ENCODE measurements at places on chromosomes 5 and 9.

DNA sequence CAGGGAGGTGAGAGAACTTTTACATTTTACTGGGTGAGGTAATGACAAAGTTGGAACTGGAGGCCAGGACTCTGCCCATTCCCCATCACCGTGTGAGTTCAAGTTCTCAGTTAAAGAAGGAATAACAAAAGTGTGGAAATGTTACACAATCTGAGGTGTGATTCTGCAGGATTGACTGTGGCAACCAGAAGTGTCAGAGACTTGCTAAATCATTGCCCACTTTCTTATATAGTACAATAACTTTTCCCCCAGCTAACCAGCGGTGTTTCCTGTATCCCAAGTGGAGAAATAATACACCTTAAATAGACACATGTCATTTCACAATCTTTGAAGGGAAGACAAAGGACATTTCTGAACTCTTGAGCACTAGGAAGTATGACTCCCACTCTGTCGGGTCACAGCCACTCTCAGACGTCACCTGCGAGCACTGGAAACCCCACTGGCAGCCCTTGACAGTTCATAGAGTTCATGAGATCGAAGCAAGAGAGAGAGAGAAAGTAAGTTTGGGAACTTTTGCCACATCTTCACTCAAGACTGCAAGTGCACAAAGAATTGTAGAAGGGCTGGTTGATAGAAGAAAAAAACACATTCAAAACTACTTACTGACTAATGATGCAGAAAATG, 28.4 kb downstream of the PAX5 start:
- no peak for DNase-seq

DNA sequence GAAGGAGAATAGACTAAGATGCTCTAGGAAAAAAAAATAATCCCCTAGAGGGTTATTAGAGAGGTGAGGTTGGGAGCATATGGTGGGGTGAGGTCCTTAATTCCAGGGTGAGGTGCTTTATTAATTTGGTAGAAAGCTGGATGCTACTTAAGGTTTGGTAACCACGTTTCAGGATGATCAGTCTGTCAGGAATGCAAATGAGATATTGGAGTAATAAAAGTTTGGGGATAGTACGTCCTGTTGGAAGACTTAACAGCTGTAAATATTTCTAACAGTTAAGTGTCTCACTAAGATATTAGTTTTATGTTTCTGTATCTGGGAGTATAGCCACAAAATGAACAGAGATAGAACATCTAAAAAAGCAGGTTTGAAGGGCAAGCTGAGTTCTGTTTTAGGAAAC, 578.9 kb downstream of the CETN3 start:
- no peak for DNase-seq

- DNase-seq: no peak
Observed at GRCh38 chr9:78559449-78559885, 262.5 kb downstream of the PSAT1 start.

- DNase-seq: peak; percentile 59
Observed at GRCh38 chr5:127875235-127876021, 172.2 kb downstream of the CCDC192 start.

- no peak for DNase-seq
Observed at GRCh38 chr5:122019919-122020590, 58.0 kb downstream of the LOX start.

GRCh38 chr5:80959768-80960442, at the start of gene RASGRF2:
RASGRF2 (plus strand) TSS chr5:80960363; CDS start chr5:80960739, 376 bp downstream.
- no peak for DNase-seq

DNA sequence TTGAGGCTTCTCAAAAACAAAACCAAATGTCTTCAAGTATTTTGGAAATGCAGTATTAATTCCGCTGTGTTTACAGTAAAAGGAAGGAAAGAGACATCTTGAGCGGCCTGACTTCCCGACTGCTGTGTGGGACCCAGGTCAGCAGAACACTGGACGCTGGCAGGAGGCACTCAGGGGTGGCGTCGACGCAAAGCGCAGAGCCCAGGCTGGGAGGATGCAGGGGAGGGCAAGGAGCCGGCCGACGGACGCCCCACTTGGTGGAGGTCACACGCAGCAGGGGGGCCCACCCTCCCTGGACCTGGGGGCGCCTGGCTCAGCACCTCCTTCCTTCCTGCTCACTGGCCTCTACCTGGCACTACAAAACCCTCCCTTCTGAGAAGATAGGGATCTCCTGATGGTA, 19.7 kb downstream of the SLC12A7 start:
- no peak for DNase-seq

GRCh38 chr5:169544264-169544950, 39.2 kb upstream of the SPDL1 start:
- DNase-seq: no peak

- peak; percentile 6 for DNase-seq
Observed at GRCh38 chr5:102807878-102808502, 52.9 kb downstream of the PAM start.

DNA sequence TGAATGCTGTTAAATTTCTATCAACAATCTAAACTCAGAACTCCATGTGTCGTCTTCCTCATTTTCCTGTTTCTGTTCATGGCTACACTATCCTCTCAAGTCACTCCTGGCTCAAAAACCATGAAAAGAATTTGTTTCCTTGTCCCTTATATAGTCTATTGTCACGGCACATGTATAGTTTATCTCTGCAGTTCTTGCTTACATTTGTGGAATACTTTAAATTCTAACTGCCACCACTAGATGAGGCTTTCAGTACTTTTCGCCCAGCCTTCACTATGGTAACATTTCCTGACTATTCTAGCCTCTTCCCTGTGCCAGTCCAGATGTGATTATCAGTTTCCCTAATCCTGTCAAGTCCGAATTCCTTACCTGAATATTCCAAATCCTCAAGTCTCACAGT, 34.6 kb downstream of the PKD2L2 start:
- no peak for DNase-seq

DNA sequence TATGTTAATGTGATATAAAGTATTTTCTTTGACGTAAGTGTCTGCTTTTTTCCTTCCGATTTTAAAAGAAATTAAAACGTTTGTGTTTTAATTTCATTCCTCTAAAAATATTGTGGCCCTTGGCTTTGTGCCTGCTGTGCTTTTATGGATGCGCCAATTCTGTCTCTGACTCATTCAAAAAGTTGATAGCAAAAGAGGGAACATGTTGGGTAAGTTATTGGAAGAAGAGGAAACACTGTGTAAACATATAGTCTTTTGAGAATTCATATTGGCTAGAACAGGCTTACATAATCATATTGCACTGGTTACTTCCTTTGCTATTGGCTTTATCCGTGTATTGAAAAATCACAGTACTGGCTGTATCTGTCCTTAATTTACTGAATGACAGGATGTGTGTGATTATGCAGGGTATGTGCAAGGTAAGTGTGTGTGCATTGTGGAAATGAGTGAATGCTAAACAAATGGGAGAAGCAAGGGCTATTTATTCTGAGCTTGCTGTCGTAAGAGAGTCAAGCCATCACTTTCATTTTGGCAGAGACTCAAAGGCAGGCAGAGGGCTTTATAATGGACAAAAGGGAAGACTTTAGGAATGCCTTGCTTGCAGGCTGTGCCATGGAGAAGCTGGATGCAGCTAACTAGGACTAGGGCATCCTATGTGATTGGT, 67.8 kb downstream of the SGCD start:
- no peak for DNase-seq

GRCh38 chr5:773517-774264, 10.8 kb downstream of the ZDHHC11B start:
- DNase-seq: no peak

- no peak for DNase-seq
Observed at GRCh38 chr5:74056789-74057164, 430.8 kb downstream of the ARHGEF28 start.

DNA sequence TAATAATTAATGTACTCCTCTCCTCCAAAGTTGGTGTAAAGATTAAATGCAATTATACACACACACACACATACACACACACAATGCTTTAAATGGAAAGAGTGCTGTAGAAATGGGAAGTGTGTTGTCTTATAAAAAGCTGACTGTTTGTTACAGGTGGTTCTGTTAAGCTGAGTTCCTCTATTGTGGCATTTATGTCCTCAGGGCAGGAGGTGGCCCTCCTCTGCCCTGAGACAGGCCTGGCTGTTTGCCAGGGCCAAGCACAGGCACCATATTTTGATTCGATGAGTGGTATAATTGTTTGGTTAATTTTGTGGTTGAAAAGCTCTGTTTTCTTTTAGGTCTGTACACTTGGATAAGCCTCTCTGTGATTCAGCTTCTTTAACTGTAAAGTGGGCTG, 573.9 kb downstream of the KIF4B start:
- no peak for DNase-seq

- no peak for DNase-seq
Observed at GRCh38 chr9:79780559-79780958, 208.8 kb downstream of the TLE4 start.

GRCh38 chr5:95956900-95957293, 4.8 kb downstream of the ELL2 start:
- no peak for DNase-seq

DNA sequence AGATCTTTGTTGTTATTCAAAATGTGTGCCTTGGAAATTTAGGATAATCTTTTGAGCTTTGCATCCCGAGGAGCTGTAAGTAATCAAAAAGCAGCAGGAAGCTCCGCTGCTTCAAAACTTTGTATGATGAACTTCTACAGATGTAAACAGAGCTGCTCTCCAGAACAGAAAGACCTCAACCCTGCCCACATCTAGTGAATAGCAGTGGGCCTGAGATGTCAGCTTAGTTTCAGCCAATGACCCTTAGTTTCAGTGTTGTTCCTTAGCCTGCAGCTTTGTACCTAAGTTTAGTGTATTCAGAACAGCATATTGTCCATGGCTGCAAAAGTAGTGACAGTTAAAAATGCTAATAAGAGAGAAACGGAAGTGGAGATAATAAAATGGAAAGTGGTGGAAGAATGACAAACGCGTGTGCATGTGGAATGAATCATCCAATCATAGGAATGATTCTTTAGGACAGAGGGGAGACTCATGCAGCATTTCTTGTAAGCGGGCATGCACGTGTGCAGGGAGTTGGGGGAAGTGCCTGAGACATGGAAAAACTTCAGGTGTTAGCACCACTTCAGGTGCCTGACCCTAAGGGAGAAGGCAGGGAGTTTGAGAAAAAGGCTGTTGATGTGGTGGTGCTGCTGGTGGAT, 24.9 kb downstream of the SNX24 start:
- no peak for DNase-seq

DNA sequence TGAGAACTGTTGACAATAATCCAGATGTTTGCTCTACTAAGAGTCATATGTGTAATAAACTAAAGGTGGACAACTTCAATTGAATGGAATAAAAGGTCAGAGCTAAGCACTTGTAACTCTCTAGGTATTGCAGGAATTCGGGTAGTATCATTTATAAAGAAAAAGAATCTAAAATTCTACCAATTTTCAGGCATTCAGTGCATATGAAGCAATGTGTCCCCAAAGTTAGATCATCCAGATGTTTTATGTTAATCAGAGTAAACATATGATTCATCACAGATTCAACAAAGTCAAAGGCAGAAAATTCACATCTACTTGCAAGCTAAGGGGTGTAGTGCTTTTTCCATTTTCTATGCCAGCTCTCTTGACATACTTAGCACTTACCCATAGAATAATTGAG, 477.1 kb downstream of the PDE4D start:
- DNase-seq: no peak

DNA sequence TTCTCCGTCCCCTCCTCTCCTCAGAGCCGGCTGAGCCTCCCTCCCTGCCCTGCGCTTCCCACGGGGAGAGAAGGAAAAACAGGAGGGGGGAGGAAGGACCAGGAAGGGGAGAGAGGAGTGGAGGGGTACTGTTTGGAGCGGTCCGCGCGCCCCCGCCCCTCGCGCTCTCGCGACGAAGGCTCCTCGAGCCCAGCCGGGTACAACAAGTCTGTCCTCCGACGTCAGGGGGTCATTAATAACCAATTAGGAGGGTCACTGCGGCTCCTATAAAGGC, 480 bp upstream of the PRDM12 start:
- DNase-seq: peak; percentile 42

DNA sequence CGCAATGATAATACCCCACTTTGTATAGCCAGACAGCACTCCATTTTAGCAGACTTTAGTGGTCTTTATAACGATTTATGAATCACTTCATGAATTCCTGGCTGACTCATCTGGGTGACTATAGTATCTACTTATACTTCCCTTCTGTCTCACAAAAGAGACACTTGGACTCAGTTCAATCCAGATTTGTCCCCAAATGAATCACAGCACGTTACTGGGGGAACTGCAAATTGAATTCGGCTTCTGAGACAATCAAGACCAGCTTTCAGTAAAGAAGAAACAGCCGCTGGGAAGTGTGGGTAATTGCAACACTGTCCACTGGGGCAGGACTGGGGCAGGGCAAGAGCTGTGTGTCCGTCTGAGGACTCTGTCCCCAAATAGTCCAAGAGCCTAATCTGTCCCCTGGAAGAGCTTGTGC, 337.3 kb upstream of the RFX3 start:
- no peak for DNase-seq

- DNase-seq: no peak
Observed at GRCh38 chr9:75051285-75051684, 23.2 kb upstream of the CARNMT1 start.

DNA sequence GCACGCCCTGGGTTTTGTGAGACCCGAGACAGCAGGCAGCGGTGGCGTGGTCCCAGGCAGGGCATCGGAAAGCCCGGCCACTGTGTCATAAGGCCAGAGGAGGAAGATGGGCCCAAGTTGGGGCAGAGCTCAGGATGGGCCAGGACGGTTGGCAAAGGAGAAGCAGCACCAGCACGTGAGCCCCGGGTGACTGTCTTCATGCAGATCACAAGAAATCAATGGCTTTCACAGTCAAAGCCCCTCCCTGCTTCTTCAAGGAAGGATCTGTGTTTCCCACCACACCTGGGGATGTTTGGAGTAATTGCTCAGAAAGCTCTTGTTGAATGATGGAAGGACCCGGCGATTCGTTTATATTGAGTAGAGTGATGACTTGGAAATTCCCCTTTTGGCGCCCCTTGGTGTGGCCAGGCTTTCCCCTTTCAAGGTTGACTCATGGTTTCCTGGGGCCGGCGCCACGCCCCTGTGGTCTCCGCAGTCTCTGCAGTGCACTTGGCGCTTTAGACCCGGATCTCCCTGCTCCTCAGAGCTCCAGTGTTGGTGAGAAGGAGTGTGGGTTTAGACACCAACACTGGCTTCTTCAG, 52.1 kb downstream of the IL31RA start:
- DNase-seq: no peak

GRCh38 chr5:82494942-82495341, 216.8 kb upstream of the RPS23 start:
- no peak for DNase-seq

- DNase-seq: no peak
Observed at GRCh38 chr9:18459962-18460584, 13.9 kb upstream of the ADAMTSL1 start.

- no peak for DNase-seq
Observed at GRCh38 chr5:180018347-180019060, 53.1 kb downstream of the RNF130 start.

DNA sequence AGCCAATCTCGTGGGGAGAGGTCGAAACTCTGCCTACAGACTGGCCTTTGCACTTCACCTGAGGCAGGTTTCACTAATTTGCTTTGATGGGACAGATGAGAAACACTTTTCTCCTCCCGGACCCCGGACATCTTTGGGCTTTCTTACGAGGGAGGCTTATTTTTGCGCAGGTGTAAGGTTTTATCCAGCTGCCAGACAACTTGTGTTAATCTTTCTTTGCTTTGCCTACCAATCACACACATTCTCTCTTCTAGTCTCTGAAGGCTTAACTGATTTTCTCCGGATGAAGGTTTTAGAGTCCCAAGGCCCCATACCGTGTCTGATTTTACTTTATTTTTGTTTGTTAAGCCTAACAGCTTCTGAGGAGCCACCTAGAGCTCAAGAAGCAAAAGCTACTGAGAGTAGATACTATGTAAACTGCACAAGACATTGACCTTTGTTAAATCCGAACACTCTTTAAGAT, 436 bp upstream of the EMB start:
- no peak for DNase-seq

GRCh38 chr9:81724242-81724889, 35.0 kb upstream of the TLE1 start:
- no peak for DNase-seq
